ENCODE measurements at places on chromosomes 7 and 10. TPM values are rescaled to one million over a fixed set of nuclear protein-coding genes. Genes with fewer than 3 reads are reported as not detected.

Gene CYP3A7
- total RNA-seq: not detected

Gene SLC29A4
- 11.6 TPM for total RNA-seq

Gene TMEM184A
- 8.2 TPM for total RNA-seq

Gene ANKRD1
- 0.21 TPM for total RNA-seq

Gene GIMAP7
- total RNA-seq: not detected

Gene NEURL1
- 0.24 TPM for total RNA-seq

Gene GRID1
- total RNA-seq: under 0.01 TPM

Gene SOSTDC1
- 0.24 TPM for total RNA-seq

Gene NCF1
- total RNA-seq: not detected

Gene GAD2
- total RNA-seq: not detected

Gene CHAT
- total RNA-seq: not detected

Gene RADIL
- not detected for total RNA-seq

Gene EPO
- total RNA-seq: not detected

Gene GCK
- 0.21 TPM for total RNA-seq

Data from tracheal epithelial cell (primary cell).